ENCODE measurements at places on chromosomes 11 and 22.

- no peak for DNase-seq
These were observed 9.8 kb downstream of the SPON1 start for GRCh38 chr11:13972043-13972910.

DNA sequence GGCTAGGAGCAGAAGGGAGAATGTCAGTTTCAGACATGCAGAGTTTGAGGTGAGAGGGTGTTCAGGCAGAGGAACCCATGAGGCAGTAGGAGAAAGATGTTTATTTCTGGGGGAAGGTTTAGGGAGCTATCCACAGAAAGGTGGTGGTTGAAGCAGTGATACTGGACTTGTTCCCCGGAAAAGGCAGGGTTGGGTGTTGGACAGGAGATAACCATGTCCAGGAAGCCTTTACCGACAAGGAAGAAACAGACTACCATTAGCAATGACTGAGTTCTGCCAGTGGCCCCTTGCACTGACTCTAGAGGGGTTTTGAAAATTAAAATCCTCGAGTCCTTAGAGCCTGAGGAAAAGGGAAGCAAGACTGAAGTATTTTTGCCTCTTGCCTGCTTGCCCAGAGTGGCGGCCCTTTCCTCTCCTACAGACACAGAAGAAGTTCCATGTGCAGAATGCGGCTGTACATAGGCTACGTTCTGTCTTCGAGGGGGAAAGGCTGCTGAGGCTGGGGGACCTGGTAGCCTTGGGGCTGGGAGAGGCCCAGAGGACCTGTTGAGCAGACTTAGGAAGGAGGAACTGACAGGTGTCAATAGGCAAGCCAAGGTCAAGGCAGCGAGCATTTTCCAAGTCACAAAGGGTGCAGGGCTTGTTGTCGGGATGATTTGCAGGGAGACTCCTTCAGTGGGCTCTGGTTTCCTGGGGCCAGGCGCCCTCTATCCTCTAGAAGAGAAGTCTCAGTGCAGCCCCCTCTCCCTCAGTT, 146.7 kb downstream of the LDLRAD3 start:
- no peak for DNase-seq

- peak; percentile 43 for DNase-seq
These were observed 60.6 kb downstream of the FAM83F start for GRCh38 chr22:40055143-40055883.

- DNase-seq: no peak
These were observed 1160.5 kb upstream of the CNTN5 start for GRCh38 chr11:97860237-97860636.

- no peak for DNase-seq
These were observed 289.6 kb downstream of the DYNC2H1 start for GRCh38 chr11:103398829-103399228.

- no peak for DNase-seq
These were observed 3.7 kb upstream of the RELT start for GRCh38 chr11:73372375-73372993.

- no peak for DNase-seq
These were observed 23.4 kb downstream of the LRRC55 start for GRCh38 chr11:57205041-57205641.

GRCh38 chr22:37381489-37381888, 45.8 kb downstream of the ELFN2 start:
- no peak for DNase-seq

GRCh38 chr11:65501472-65502273, 2.8 kb downstream of the MALAT1 start:
- no peak for DNase-seq

DNA sequence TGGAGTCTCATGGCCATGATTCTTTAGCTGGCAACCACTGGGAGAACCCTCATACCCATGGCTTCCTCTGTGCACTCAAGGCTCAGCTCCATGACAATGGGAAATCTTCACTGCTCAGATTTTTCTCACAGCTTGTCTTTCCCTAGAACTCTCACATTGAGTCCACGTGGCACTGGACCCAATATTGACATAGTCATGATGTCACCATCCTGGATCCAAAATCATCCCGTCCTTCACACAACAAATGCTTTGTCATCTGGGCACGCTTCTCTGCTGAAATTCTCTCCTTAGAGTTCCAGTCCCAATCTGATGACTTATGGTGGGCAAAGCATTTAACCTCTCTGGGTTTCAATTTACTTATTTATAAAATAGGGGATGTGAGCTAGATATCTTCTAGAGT, 37.7 kb upstream of the CD44 start:
- no peak for DNase-seq

- DNase-seq: no peak
These were observed 79.3 kb downstream of the SGSM3 start for GRCh38 chr22:40449676-40450035.

DNA sequence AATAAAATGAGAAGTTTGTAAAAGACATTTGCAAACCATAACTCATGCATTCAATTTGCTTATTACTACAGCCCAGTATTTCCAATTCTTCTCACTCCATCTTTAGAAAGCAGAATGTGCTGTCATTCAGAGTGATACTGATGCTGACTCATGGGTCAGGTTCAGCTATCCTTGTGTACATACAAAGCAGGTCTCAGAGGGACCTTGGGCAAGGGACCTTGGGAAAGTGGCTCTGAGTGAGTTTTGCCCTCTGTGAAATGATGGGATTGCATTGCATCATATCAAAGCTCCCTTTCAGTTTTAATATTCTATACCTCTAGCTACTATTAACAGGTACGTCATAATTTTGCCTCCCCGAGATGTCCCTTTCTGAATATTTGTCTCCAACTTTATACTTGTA, 848.7 kb downstream of the OPCML start:
- no peak for DNase-seq

GRCh38 chr11:124812876-124813275, 12.7 kb upstream of the MSANTD2 start:
- no peak for DNase-seq

DNA sequence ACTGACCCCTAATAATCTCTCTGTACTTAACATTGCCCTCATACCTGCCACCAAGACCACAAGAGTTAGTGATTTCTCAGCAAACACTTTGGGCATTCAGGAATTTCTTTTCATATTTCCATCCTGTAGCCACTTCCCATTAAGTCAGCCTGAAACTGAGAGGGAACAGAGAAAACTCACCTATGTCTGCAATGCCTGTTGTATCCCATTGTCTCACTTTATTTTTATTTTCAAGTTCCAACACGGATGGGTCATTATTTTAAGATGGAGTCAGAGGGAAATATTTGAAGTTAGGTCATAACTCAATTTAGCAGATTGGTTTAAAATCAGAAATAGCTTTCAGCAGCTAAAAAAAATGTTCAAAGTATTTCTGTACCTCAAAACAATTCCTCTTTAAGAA, 937.8 kb upstream of the CHORDC1 start:
- no peak for DNase-seq

- no peak for DNase-seq
These were observed 58.0 kb downstream of the THAP12 start for GRCh38 chr11:76322942-76323341.

DNA sequence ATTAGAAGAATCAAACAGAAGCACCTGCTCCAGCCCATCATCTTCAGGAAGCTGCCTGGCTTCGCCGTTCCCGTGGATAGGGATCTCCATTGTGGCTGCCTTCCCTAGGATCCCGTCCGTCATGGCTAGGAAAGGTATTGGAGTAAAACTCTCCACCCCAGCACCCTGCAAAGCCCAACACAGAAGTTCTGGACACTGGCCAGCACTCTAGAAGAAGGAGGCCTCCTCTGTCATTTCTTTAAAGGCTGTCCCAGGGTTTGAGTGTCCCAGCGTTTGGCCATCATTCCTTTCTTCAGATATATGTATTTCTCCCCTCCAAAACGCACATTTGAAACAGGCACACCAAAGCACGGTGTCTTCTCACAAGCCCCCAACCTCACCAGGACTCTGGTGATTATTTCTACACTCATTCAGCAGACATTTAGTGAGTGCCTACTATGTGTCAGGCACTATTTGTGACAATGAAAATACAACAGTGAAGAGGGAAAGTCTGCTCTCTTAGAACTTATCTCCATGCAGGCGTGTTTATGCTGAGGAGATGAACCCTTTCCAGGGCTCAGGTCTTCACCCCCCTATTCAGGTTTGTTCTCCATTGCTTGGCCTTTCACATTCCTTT, 724 bp downstream of the ARFIP2 start:
- DNase-seq: no peak

GRCh38 chr11:86625981-86626380, 46.4 kb downstream of the ME3 start:
- DNase-seq: no peak

- DNase-seq: no peak
These were observed 89.2 kb downstream of the GALNT18 start for GRCh38 chr11:11532574-11532973.

DNA sequence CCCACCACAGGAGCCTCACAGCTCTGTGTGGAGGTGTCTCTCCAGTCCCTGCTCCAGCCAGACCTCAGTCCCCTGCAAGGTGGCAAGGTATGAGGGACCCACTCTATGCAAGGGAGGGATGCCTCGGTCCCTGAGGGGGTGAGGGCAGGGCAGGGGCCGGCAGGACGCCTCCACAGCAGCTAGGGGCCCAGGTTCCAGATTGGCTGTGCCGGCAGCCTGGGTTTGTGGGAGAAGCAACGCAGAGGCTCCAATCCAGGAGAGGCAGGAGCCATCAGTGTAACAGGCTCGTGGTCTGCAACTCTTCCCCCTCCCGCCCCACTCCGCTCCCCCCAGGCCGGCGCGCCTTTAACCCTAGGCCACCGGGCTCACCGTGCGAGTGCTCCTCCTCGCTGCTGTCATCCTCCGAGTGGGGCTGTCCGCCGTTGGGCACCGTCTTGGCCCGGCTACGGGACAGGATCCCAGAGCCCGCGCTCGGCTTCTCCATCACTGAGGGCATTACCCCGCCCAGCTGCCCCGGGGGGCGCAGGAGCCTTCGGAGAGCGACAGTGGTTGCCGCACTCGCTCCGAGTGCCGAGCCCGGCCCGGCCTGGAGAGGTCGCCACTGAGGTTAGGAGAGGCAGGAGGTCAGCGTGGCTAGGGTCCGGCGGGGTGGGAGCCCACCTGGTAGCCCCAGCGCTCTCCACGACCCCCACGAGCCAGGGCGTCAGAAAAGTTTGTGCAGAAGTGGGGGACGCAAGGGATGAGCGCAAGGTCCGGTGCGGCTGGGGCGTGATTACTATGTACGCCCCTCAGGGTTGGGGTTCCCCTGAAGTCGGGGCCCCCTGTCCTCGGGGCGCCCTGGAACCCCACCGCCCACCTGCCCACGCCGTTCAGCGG, 765 bp downstream of the RCOR2 start:
- peak; percentile 76 for DNase-seq

DNA sequence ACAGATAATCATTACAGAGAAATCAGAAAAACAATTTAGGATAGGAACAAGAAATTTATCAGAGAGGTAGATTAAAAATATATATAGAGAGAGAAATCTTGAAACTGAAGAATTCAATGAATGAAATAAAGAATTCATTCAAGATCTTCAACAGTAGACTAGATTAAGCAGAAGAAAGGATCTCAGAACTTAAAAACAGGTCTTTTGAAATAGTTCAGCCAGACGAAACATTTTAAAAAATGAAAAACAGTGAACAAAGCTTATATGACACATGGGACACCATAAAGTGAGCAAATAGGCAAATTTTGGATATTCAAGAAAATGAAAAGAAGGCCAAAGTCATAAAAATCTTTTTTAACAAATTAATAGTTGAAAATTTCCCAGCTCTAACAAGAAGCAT, 138.8 kb downstream of the CASP12 start:
- DNase-seq: no peak

- DNase-seq: no peak
These were observed 5.5 kb upstream of the CYTH4 start for GRCh38 chr22:37276776-37277175.

GRCh38 chr11:26801601-26802000, 79.7 kb upstream of the SLC5A12 start:
- DNase-seq: no peak

DNA sequence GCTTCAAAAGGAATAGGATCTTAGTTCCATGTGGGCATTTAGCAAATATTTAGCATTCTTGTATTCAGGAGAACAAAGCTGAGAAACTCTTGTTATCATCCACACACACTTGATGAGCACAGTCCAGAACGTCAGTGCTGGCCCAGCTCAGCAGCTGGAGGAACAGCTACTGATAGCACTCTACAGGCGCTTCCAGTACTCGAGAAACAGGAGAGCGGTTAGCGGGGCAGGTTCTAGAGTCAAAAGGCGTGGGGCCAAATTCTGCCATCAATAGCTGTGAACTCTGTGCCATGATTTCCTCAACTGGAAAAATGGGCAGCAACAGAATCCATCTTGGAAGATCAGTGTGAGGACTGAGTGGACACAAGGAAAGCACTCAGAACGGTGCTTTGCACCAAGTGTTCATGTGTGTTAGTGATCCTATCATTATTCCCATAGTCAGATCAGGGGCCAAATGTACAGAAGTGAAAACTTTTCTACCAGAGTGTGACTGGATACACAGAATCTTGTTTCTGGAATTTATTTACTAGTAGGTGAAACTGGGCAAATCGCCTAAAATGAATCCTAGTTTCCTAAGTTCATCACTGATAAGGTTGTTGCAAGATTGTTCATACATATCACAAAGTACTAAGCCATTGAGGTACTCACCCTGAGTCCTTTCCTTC, 3.2 kb downstream of the JOSD1 start:
- no peak for DNase-seq

- DNase-seq: peak; percentile 38
These were observed 26.7 kb downstream of the SYT9 start for GRCh38 chr11:7278314-7278917.

GRCh38 chr11:79957702-79958101, 516.9 kb upstream of the TENM4 start:
- no peak for DNase-seq

DNA sequence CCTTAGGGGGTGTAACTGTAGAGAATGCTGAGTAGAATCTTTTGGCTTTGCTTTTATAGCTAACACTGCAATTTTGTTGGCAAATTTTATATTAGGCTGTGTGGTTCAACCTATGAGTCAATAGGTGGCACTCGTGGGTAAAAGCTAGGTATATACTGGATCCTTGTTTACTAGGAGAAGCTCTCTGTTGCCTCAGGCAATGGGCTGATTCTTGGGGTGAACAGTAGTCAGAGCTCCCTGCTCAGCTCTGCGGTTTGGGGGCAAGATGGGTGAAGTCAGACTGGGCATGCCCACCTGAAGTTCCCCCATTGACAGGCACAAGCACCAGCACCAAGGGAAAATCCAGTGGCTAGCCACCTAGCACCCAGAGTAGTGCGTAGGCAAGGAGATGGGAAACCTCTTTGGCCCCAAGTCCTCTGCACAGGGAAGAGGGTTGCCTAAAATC, 238.7 kb downstream of the FAM181B start:
- peak; percentile 30 for DNase-seq

GRCh38 chr11:84164728-84165127, 878.6 kb upstream of the CCDC90B start:
- no peak for DNase-seq

Data from GM13977 (cell line).